Tibial nerve (tissue), 4 donors: ENCODE measurements at places on chromosomes 3 and 15. TPM values are rescaled to one million over a fixed set of nuclear protein-coding genes. Genes with fewer than 3 reads are reported as not detected.

DNA sequence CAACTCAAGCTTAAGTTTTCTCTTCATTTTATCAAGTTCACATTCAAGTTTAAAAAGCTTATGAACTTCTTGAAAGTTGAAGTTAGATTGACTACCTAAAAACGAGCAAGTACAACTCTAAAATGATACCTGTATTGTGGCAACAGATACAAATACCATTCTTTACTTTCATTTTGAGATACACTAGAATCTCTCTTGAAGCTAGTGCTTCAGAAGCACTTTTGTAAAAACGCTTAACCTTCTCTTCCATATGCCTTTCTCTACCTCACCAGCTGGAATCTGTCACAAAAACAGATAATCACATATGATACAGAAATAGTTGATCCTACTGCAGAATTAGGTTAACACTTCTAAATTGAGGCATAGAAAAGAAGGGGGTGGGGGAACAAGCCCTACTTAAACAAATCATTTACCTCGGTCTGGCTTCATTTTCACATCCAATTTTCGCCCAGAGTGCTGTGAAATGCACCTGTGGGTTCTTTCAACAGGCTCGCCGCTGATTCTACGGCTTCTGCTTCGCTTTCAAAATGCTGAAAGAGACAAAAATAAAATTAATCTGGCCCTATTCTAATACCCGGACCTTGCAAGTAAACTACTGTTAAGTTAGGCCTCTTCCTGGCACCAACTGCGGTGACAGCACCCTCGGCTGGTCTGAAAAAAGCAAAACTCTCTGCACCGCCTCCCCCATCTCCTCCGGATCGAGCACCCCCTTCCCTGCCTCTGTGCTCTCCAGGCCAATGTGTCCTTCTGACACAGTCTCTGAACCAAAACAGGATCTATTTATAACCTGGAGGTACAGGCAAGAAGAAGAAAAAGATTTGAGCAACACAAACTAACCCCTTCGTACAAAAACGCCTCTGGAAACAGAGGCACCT lies 1.4 kb downstream of the ATOSA start:
- H3K27ac ChIP-seq = peak overlapping the region; percentile 99
- H3K36me3 ChIP-seq = peaks cover 23% of the 10 kb centered on the region
- no peaks in the 10 kb centered on the region for H3K27me3 ChIP-seq

- H3K27me3 ChIP-seq = no peaks in the 10 kb centered on the region
- H3K4me3 ChIP-seq = no peak overlapping the region
- DNase-seq = peak; percentile 85
- H3K36me3 ChIP-seq = no peaks in the 10 kb centered on the region
- no peaks in the 10 kb centered on the region for H3K4me1 ChIP-seq
Observed at GRCh38 chr15:66851311-66852063, 149.5 kb downstream of the SMAD6 start.

DNA sequence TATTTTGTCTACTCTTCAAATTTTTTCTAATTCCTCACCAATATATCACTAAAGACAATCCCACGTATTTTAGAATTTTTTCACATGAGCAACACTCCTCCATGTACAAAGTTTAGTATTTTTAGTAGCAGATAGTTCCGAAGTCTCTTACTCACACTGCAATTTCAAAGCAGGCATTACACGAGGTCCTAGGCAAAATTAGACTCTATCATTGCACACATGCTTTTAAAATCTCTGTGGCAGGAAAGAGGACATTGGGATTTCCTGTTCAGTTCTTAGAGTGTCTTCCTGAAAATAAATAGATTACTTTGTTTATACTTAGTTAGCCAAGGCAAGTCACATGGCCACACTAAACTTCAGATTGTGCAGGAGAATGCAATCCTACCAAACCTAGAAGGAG lies 847.7 kb downstream of the ROBO2 start:
- no peak overlapping the region for H3K4me3 ChIP-seq
- H3K27ac ChIP-seq = no peak overlapping the region
- no peaks in the 10 kb centered on the region for H3K27me3 ChIP-seq
- H3K4me1 ChIP-seq = no peaks in the 10 kb centered on the region

GRCh38 chr15:38229705-38230310 lies 22.8 kb upstream of the SPRED1 start:
- H3K27ac ChIP-seq = no peak overlapping the region
- no peak for DNase-seq
- H3K4me3 ChIP-seq = no peak overlapping the region

The MED12L gene
- 1.2 TPM for total RNA-seq

The MOBP gene
- total RNA-seq = 2.5 TPM

The CSPG4 gene
- 129 TPM for total RNA-seq

The SAMMSON gene
- 2.1 TPM for total RNA-seq

The LYZL4 gene
- not detected for total RNA-seq

The GOLGA8S gene
- total RNA-seq = not detected
